Aorta (tissue), 5 donors: ENCODE measurements at places on chromosomes 5 and 9. TPM values are rescaled to one million over a fixed set of nuclear protein-coding genes. Genes with fewer than 3 reads are reported as not detected.

HMGCR gene
- 36.1 TPM for total RNA-seq

GRCh38 chr9:7936163-7936562 is 136.6 kb upstream of the DMAC1 start:
- no peaks in the 10 kb centered on the region for H3K36me3 ChIP-seq
- H3K27me3 ChIP-seq, result no peaks in the 10 kb centered on the region
- H3K27ac ChIP-seq, result peak overlapping the region; percentile 77
- DNase-seq, result peak; percentile 45

- no peaks in the 10 kb centered on the region for H3K27me3 ChIP-seq
- H3K36me3 ChIP-seq, result no peaks in the 10 kb centered on the region
- no peak overlapping the region for H3K4me3 ChIP-seq
- no peaks in the 10 kb centered on the region for H3K4me1 ChIP-seq
- no peak overlapping the region for H3K27ac ChIP-seq
These were observed 159.2 kb upstream of the SLC24A2 start for GRCh38 chr9:19947996-19948395.

- H3K36me3 ChIP-seq, result no peaks in the 10 kb centered on the region
- DNase-seq, result no peak
- H3K4me1 ChIP-seq, result no peaks in the 10 kb centered on the region
- no peak overlapping the region for H3K4me3 ChIP-seq
- no peak overlapping the region for H3K27ac ChIP-seq
These were observed 141.1 kb upstream of the SPDL1 start for GRCh38 chr5:169442403-169442874.

- no peak overlapping the region for H3K27ac ChIP-seq
- no peaks in the 10 kb centered on the region for H3K4me1 ChIP-seq
- no peak for DNase-seq
- H3K4me3 ChIP-seq, result no peak overlapping the region
- H3K36me3 ChIP-seq, result no peaks in the 10 kb centered on the region
These were observed 56.9 kb downstream of the HOMER1 start for GRCh38 chr5:79456890-79457583.

ENC1 gene
- 10.6 TPM for total RNA-seq
